OCI-M1 (cell line): ENCODE measurements at places on chromosomes 2 and 18.

GRCh38 chr18:8615397-8616027, 6.3 kb downstream of the RAB12 start:
- DNase-seq: peak; percentile 97

DNA sequence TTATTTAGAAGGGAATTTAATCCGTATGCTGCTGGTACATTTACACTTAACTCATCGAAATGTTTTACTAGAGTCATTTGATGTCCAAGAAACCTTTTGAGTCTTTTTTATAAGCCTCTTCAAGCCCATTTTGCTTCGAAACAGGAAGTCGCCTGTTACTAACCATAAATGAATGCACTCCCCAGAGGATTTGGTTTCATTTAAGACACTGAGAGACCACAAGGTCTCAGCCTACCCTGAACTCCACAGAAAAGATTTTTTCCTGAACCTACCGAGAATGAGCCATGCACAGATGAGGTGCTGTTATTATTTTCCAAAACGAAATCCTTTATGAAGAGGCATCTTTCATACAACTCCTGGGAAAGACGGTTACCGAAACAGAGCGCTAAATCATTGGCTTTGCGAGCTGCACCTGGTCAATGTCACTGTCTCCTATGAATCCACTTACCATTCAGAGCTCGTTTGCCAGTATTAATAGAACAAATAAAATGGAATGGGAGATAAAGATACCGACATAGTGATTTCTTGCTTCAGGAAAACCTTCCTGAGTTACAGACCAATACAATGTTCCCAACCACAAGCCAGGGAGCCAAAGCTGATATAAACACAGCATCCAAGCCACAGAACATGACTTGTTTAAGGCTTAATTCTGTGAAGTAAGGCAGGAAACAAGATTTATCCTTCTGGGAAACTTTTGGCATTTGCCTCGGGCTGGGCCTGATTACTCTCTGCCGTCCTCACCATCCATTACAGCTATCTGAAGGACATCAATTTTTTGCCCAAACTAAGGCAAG, 382.1 kb downstream of the OSR1 start:
- DNase-seq: peak; percentile 17

- no peak for DNase-seq
Measured at GRCh38 chr2:11212645-11213044, 57.4 kb downstream of the SLC66A3 start.

- DNase-seq: no peak
Measured at GRCh38 chr2:80413136-80413535, 108.6 kb upstream of the LRRTM1 start.

GRCh38 chr2:45994060-45994459, 303.1 kb upstream of the EPAS1 start:
- no peak for DNase-seq

DNA sequence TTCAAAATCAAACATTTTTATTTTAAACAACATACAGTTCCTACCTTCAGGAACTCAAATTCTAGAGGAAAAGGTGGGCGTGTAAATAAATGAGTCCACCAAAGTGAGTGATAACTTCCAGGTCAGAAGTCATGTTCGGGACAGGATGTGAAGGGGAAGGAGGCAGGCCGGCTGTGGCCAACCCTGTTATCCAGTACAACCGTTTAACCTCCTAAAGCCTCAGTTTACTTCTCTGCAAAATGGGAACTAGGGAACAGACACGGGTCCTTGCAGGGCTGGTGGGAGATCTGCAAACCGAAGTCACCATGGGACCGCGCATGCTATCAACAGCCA, 373 bp downstream of the EIPR1 start:
- peak; percentile 71 for DNase-seq
